ENCODE measurements at places on chromosomes 12 and 14.

DNA sequence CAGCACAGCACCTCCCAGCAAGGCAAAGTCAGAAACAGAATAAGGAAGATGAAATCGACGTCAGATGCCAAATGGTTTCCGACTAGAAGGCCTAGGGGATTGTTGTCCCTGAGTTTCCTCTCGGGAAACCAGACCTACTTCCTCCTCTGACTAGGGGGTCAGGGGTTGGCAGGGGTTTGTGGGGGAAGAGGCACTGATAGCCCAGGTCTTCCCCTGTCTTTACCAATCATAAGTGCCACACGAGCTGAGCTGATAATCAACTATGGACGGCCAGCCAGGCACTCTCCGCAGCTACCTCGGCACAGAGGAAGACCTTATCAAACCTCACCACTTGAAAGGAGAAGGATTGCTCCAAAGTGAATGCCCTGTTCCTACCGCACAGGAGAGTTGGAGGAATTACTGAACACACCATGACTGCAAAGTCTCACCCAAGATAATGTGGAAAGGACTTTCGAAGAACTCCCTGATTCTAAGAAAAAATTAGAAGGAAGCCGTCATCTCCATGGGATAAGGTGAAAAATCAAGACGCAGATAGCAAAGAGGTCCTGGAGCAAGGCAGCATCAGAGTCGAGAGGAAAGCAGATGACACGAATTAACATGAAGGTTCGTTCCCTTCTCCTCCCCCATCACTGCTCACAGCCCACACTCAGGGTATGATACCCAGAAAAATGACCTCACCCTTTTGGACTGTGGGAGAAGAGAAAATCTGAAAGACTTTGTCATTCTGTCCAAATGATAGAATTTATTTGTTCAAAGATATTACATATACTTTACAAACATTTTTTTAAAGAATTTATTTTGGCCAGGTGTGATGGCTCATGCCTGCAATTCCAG lies 77.7 kb upstream of the MED13L start:
- DNase-seq = no peak

DNA sequence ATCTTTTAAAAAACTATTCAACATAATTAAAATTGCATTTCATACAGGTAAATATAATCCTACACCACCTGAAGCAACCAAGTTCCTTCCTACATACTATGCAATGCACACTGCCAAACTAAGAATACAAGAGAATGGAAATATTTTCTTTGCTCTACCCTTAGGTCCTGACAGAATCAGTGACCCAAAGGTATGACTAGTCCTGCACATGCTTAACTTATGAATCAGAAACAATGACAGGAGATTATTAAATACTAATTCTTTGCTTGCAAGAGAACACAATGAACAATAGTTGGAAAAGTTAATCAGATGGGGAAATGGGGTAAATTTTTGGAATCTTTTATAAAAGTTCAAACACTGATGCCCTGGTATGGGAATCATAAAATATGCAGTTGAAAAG lies 220.1 kb downstream of the SOX5 start:
- no peak for DNase-seq

- DNase-seq = no peak
Observed at GRCh38 chr14:77098529-77099353, 683 bp downstream of the CIPC start.

- no peak for DNase-seq
Observed at GRCh38 chr12:93243382-93243688, 134.4 kb upstream of the NUDT4 start.

GRCh38 chr12:120485961-120486881 lies 9.7 kb upstream of the DYNLL1 start:
- DNase-seq = no peak

GRCh38 chr12:2854669-2855453 lies 2.0 kb downstream of the TEX52 start:
- DNase-seq = no peak

GRCh38 chr12:33706927-33707326 lies 267.3 kb upstream of the SYT10 start:
- no peak for DNase-seq

DNA sequence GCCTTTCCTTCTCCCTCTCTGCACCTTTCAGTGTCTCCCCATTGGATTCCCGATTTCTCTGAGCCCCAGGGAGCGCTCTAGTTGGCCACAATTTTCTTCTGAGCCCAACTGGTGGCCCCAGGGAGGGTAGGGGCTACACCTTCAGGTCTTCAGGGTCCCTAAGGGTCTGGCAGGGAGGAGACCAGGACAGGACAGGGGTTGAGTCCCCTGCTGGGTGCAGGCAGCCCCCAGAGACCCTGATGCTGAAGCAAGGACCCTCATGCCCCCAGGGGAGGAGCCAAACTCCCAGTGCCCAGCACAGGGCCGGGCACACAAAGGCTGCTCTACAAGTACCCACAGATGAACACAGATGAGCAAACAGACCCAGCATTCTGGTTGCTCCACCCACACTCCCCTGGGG lies 12.7 kb downstream of the FOXN4 start:
- no peak for DNase-seq

GRCh38 chr12:44774815-44775411 lies 101.2 kb downstream of the NELL2 start:
- no peak for DNase-seq

DNA sequence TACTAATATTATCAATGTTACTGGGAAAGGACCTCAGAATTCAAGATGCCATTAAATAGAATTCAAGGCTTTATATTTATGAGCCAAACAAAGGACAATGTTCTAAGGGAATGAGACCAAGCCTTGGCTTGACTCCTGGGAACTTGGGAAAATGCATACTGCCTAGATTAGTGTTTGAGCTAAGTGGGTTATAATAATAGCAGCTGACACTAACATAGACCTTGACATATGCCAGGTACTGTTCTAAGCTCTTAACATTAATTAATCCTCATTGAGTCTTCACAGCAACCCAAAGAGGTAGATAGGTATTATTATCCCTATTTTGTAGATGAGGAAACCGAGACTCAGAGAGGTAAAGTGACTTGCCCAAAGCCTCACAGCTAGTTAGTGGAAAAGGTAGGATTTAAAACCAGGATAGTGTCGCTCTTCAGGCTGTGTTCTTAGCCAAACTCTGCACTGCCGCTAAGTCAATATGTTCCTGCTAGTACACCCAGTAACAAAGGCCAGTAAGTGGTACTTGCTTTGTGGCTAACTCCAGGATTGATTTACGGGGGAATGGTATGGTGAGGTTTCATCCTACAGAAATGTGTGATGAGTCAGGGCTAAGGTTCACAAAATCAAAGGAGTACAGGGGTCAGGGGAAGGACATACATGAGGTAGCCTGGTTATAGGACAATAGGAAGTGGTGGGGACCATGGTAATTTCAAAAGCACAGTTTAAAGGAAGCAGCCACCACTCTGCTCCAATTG lies 35.8 kb upstream of the PRKAB1 start:
- DNase-seq = no peak

- no peak for DNase-seq
Observed at GRCh38 chr12:122835750-122836026, 431 bp downstream of the HIP1R start.

GRCh38 chr14:59195912-59196311 lies 7.4 kb downstream of the DAAM1 start:
- no peak for DNase-seq

- DNase-seq = no peak
Observed at GRCh38 chr12:2961705-2962104, 2.5 kb downstream of the TEAD4 start.

GRCh38 chr12:106308121-106308520 lies 5.6 kb downstream of the TCP11L2 start:
- DNase-seq = no peak

DNA sequence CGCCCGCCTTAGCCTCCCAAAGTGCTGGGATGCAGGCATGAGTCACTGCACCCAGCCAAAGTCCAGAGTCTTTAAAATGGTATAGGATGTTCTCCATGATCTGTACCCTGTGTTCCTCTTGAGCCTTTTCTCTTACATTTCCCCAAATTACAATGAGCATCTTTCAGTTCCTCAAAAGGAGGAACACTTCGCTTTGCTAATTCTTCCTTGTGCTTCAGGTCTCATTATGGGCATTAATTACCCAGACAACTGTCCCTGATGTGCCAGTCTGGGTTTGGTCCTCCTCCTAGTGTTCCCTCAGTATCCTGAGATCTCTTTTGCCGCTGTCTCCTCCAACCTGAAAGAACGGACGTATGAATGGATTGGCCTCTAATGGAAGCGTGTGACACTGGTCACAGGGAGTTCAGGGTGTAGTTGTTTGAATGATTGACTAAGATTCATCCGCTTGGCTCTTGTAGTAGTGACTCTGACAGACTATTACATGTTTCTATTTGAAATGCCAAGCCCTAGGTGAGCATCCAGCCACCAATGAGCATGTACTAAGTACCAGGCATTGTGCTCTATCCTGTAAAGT lies 8.2 kb downstream of the PRKCH start:
- DNase-seq = no peak

DNA sequence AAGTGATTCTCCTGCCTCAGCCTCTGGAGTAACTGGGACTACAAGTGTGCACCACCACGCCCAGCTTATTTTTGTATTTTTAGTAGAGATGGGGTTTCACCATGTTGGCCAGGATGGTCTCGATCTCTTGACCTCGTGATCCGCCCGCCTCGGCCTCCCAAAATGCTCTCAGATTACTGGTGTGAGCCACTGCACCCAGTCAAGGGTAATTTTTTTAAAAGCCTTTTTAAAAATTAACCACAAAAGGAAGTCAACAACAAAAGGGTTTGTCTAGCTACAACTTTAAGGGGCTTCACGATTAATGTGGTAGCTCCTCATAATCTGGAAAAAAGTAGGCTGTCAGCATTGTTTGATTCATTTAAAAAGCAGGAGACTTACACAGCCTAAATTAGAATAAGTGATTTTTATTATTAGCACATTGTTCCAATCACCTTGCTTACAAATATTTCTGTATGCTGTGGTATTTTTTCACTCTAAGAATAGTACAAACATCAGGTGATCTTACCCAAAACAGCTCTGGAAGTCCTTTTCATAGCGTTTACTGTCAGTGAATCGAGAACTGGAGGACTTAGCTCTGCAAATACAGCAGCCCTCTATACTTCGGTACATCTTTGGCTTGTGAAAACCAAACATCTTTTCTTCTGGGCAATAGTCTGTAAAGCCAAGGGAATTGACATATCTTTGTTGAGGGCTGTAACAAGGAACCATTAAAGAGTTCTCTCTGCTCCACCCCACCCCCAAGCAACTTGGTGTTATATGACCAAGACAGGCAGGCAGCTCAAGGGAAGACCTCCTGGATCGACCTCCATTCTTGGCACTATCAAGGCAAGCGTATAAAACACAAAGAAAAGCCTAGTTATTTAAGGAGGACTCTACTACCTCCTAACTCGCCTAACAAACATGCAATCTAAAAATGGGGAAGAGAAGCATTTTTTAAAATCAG lies 28.1 kb downstream of the SINHCAF start:
- no peak for DNase-seq

DNA sequence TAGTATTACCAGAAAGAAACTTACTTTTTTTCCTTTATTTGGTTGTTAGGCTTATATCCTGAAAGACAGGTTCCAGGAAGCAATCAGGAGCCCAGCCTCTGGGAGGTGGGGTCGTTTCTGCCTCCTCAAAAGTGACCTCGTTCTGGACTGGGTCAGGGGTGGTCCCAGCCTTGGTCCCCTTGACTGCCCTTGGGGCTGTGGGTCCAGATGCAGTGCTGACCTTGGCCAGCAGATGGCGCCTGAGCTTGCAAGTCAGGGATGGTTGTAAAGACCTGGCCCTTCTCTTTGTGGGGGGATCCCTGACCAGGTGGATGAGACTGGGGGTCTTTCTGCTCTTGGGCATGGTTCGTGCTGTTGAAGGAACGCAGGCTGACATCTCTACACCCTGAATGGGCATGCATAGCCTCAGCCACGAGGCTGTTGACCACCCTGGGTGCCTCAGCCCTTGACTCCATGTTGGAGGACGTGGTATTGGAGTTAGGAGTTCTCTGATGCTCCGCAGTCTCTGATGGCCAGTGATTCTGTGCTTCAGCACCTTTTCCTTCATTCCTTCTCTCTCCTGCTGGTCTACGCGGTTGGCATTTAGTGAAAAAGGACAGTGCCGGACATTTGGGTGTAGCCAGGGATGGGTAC lies 62.4 kb downstream of the ADCK1 start:
- DNase-seq = no peak

GRCh38 chr12:91513313-91513712 lies 330.7 kb upstream of the DCN start:
- DNase-seq = no peak

- no peak for DNase-seq
Observed at GRCh38 chr14:51859131-51859530, 1.3 kb upstream of the GNG2 start.

DNA sequence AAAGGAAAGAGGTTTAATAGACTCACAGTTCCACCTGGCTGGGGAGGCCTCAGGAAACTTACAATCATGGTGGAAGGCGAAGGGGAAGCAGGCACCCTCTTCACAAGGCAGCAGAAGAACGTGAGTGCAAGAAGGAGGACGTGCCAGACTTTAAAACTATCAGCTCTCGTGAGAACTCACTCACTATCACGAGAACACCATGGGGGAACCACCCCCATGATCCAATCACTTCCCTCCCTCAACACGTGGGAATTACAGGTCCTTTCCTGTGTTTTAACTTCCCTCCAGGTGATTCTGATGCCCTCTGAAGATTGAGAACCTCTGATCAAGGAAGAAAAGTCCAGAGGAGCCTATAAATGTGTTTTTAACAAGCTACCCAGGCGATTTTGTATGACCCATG lies 358.7 kb downstream of the MED13L start:
- no peak for DNase-seq

Data from esophagus muscularis mucosa (tissue), 4 donors.